Activated CD4-positive, alpha-beta T cell treated with anti-CD3 and anti-CD28 coated beads for 4 hours (primary cell): ENCODE measurements at places on chromosomes 5 and 9.

DNA sequence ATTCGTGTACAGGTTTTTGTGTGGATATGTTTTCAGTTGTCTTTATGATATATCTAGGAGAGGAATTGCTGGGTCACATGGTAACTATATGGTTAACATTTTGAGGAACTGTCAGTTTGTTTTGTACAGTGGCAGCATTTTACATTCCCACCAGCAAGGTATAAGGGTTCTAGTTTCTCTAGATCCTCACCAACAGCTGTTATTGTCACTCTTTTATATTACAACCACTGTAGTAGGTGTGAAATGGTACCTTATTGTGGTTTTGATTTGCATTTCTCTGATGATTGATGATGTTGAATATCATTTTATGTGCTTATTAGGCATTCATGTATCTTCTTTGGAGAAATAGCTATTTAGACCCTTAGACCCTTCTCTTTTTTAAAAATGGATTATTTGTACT, 82.9 kb downstream of the CCDC171 start:
- no peak for DNase-seq

DNA sequence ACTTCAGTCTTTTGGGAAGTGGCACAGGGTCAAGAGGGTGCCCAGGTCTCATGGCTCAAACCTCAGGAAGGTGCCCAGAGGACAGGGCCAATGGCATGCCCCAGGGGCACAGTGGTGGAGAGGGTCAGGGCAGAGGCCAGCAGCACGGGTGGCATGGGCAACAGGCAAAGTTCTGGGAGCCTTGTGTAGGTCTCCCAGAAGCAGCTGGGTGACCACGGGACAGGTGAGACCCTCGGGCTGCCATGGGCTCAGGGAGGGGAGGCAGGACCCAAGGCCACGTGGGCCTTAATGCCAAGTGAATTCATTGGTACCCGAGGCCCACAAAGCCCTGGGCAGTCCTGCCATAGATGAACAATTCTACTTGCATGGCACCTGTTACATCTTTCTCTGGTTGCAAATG, 72.4 kb upstream of the ADAMTS2 start:
- DNase-seq = no peak

GRCh38 chr5:88718736-88719135, 164.2 kb downstream of the MEF2C start:
- DNase-seq = no peak

DNA sequence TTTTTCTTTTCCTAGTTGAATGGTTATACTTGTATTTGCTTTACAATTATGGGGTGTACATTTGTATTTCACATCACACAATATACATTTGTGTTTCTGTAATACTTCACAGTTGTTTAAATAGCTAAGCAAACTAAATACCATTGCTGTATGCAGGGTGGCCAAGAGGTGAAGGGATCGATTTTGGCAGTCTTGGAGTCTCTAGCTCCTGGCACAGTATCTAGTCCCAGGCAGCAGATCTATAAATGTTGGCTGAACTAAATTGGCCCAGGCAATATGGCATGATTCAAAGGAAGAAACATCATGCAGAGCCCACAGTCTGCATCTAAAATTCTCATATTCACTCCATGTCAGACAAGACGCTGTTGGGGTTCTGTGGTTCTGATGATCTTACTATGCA, 110.1 kb upstream of the GPBP1 start:
- no peak for DNase-seq

GRCh38 chr5:176748967-176749935, 61.1 kb upstream of the UNC5A start:
- DNase-seq = no peak

- no peak for DNase-seq
These were observed 39.3 kb downstream of the BOD1 start for GRCh38 chr5:173577166-173577565.

DNA sequence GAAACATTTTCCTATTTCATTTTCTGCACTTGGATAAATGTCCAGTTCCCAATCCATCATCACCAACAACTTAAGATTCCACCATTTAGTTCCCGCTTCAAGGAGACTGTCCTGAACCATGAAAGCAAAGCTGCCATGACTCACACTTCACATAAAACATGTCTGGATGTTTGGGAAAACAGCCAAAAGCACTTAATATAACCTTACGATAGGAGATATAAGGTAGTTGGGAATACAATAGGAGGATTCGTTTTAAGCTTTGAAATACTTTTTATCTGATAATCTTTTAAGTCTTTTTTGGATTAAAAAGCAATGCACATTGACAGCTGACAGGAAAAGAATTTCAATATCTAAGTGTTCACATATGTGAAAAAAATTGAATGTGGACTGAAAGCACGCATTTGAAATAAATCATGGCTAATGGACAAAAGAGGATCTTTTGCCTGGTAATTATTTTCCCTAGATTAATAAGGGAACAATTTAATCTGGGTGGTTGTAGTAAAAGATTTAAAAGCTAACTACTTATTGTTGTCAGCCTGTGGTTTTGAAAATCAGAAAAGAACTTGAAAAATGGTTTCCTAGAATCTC, 17.3 kb upstream of the TGFBI start:
- no peak for DNase-seq

GRCh38 chr5:133119233-133119711, 67.5 kb downstream of the HSPA4 start:
- no peak for DNase-seq

- DNase-seq = no peak
These were observed 33.9 kb downstream of the PSMB7 start for GRCh38 chr9:124381170-124381945.

DNA sequence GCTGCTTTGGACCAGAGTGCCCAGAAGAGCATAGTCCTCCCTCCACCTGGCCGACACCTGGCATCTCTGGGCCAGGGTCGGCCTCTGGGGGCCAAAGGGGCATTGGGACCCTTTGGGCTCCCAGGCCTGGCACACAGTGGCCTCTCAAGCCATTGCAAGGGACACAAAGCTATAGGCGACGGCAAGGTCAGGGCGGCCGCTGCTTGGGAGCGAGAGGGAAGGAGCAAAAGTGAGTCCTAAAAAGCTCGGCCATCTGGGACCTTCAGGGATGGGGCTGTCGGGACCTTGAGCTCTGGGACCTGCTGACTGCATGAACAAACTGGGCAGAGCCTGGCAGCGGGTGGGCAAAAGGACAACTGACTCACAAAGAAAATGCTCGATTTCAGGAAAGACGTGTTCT, 13.9 kb downstream of the DBH start:
- DNase-seq = no peak

DNA sequence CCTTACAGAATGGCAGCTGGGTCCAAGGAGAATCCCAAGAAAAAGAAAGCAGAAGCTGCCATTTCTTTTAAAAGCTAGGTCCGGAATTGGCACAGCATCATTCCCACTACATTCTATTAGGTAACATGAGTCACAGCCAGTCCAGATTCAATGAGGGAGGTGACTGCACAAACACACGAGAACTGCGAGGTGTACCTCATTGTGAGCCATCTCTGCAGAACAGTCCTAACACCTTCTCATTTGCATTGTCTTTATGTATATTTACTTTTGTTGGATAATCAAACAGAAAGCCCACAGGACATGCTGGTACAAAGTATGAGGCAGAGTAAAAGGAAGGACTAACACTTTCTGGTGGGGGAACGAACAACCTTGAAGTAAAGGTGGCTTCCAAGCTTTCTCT, 14.6 kb upstream of the HABP4 start:
- DNase-seq = no peak

DNA sequence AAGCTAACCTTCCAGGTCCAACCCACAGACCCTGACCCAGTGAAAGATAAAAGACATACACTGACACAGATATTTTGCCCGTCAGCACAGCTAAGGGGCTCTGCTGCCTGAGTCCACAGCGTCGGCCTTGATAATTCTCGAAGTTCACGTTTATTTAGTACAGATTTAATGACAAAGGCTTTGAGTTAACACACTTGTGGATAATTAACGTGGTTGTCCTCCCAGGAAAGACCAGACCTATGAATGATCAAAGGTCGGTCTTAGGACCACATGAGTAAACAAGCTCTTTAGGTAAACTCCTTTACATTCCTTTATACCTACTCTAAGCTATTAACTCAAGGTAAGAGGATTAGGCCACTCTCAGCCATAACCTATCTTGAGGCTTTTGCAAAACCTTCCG, 11.3 kb upstream of the TEX10 start:
- DNase-seq = no peak

- no peak for DNase-seq
These were observed 174.0 kb upstream of the IL12B start for GRCh38 chr5:159504106-159504856.

GRCh38 chr5:90476391-90476790, 1.7 kb downstream of the POLR3G start:
- no peak for DNase-seq

DNA sequence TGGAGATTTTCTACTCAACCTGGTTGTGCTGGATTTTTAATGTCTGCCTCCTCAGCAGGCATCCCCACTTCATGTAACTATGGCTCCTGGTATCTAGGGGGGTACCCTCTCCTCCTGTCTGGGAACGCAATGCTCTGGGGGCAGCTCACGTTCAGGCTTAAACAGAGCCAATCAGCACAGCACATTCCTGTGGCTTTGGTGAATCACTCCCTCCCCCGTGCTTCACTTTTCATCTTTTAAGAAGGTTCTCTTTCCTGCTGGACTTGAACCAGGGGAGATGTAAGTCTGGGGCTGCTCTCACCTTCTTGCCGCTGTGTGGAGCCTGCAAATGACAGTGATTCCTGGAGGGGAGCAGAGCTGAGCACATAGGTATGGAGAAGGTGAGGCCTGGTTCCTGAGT, 101.2 kb downstream of the MSX2 start:
- DNase-seq = no peak
